ENCODE measurements at places on chromosomes 1 and 21.
A peak's percentile ranks its signal among the peaks of the same experiment; 100 is the strongest.

GRCh38 chr1:93588206-93588605 is 93.4 kb downstream of the BCAR3 start:
- no peak for DNase-seq

GRCh38 chr1:59504276-59504675 is 207.4 kb downstream of the FGGY start:
- no peak for DNase-seq

GRCh38 chr1:244454412-244454811 is 2.7 kb upstream of the ADSS2 start:
- DNase-seq = no peak

DNA sequence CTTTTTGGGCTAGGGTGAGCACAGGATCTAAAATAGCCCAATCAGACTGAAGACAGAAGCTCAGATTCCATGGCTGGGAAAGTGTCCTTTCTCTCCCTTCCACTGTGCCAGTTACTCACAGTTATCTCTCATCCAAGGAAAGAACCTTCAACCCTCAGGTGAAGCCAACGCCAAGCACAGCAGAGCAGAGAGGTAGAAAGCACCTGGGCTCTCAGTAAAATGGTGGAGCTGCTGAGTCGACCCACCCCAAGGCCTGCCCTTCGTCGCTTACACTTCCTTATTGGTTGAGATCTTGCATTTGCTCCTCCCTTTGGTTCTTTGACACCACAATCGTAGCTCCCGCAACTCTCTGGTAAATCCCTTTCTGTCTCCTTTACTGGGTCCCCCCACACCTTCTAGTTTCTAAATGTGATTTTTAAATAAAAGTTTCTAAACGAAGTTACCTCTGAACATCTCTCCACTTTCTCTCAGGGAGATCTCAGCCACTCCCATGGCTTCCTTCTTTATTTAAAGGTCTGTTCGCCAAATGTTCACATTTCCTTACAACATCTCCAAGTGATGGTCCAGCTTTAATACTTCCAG is 27.5 kb upstream of the SLC30A1 start:
- no peak for DNase-seq

- DNase-seq = no peak
Measured at GRCh38 chr1:65265296-65265650, 44.1 kb upstream of the DNAJC6 start.

- DNase-seq = no peak
Measured at GRCh38 chr1:246365708-246366107, 141.4 kb downstream of the SMYD3 start.

DNA sequence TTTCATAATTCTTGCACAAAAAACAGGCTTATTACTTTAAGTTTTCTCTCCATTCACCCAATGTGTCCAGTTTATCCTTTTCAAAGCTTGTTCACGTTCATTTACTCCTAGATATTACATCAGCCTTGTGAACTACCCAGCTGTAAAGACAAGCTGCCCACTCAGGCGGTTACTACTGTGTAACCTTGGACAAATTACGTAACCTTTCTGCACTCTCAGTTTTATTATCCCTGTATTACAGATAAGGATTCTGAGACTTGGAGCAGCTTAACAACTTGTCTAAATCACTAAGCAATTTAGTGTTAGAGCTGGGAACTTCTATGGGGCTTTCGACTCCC is 20.5 kb upstream of the LPAR3 start:
- no peak for DNase-seq

GRCh38 chr1:160206036-160206389 is 829 bp downstream of the PEA15 start:
- peak; percentile 37 for DNase-seq

DNA sequence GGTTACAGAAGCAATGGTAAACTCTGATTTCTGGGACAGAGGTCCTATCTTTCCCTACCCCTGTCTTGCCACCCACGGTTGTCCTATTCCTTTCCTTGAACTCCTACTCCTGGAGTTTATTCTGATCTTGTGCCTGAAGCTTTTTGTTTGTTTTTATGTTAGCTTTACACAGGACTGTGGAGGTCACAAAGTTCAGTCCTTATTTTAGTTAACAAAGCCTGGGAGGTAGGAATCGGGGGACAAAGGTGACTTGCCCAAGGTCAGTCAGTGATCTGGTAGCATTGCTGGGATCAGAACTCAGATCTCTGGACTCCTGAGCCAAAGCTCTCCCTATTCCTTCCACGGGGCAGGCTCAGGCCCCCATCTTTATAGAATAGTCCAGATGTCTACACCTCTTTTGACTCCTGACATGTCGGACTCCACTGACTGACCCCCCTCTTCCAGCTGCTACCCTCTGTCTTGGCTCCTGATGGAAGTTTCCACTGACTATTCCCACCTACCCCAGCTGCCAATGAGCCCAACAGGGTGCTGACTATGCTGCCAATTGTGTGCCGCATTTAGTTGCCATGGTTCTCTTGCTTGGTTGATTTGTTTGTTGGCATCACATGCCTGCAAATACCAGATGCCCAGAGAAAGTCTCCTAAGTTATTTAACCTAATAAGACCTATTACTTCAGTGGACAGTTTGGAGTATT is 9.9 kb downstream of the F5 start:
- no peak for DNase-seq

- DNase-seq = no peak
Measured at GRCh38 chr1:67834246-67834877, 1.1 kb upstream of the GNG12 start.

- DNase-seq = no peak
Measured at GRCh38 chr21:27476696-27477095, 509.8 kb upstream of the ADAMTS5 start.

GRCh38 chr1:15509586-15509985 is 14.4 kb downstream of the CASP9 start:
- no peak for DNase-seq

DNA sequence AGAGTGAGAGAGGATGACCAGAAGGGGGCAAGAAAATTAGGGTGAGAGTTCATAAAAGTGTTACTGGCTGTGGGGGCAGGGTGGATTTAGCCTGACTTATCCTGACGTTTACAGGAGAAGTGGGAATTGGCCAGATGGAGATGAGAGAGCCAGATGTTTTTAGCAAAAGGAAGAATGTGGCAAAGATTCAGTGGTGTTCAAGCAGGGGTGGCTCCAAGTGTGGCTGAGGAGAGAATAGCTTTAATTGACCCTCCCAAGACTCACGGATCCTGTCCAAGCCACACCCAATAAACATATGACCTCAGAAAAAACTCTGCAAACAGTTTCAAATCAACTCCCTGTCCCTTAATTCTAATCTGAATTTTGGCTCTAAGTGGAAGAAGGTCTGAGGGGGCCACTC is 35.2 kb upstream of the EDEM3 start:
- no peak for DNase-seq

DNA sequence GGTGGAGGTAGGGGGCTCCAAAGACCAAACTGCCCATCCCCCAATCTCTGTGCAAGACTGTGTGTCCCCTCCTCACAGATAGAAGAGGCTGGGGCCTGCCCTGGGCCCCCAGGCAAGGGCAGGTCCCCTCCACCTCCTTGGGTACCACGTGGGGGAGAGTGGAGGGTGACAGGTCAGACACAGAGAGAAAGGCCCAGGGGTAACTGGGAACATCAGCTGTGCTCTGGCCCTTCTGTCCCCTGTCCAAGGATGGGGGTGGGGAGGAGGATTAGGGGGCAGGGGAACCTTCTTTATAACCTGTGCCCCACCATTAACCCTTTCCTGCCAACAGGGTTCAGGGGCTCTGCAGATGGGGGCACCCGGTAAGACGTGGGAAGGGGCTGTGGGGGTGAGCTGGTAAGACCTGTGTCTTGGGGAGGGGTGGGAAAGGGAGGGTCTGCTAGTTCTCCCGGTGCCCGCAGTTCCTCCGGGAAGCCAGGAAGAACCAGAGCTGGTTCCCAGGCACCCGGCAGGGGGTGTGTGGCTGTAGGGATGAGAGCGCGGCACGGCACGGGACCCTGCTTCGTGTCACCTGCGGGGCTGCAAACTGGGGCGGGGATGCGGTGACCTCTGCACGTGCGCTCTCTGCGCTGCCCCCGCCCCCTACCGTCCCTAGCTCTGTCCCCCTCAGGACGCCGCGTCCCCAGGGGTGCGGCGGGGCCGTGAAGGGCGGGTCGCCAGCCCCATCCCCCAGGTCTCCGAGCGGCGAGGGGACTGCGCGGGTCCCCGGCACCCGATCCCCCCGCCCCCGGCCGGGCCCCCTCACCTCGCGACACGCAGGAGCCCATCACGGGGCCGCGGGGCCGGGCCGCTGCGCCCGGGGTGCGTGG is 601 bp downstream of the FAM131C start:
- DNase-seq = no peak

GRCh38 chr1:109488201-109488600 is 4.5 kb downstream of the ATXN7L2 start:
- DNase-seq = no peak

DNA sequence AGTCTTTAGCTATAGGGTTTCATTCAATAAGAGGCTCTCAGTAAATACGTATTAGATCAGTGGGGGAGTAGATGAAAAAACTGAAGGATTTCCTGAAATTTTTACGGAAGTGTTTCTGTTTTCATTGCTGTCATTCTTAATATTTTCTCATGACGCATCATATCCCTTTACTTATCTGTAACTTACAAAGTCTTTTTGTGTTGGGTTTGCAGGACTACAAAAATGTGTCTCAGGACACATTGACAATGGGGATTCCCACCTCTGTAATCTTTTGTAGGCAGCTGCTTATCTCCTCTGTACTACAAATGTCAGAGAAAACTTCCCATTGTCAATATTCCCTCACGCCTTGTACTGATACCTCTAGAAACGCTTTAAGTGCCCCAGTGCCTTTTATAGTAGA is 35.5 kb downstream of the CRP start:
- DNase-seq = no peak

DNA sequence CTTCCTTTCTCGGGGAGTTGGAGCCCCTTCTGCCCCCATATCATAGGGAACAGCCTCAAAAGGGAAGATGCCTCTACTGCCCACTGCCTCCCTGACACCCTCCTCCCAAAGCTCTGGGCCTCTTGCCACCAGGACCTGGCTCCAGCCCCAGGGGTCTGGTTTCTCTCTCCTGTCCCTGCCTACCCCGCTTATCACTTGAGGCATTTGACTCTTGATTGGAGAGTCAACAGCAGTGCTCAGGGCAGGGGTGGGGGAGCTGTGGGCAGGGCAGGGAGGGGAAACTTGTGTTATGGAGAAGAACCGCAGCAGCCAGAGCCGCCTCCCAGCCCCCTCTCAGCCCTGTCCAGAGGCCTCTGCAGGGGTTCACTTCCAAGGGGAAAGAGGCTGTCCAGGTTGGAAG is 573 bp downstream of the TRIM63 start:
- DNase-seq = no peak

DNA sequence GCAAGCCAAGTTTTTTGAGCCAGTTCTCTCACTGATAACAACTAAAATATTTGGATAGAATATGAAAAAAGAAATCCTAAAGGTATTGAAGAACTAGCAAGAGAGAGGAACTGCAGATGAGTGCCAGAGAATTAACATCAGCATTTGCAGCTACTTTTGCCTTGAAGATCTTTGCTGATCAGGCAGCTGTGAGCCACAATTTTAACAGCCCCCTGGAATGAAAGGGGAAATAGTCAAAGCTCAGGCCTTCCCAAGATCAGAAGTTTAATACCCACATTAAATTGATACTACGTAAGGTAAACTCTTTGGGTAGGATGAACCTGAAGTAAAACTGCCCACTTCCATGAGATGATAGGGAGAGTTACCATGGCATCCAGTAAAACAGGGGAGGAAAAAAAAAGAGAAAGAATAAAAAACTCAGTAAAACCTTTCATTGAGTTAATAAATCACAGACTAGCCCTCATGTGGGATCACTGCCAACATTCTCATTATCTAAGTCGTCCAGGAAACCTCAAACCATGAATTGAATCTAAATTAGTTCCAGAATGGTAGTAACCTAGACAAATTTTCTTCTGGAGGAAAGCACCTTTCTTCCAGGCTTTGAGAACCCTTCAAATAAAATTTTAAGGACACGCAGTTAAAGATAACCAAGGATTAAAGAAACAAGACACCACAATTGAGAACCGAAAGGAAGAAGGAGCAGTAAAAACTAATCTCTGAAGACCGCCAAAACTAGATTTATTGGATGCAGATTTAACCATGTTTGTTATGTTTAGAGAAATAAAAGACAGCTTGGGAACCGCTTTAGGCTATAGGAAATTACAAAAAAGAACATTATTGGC is 28.3 kb downstream of the SCP2 start:
- no peak for DNase-seq

- DNase-seq = no peak
Measured at GRCh38 chr1:215710036-215710898, 143.2 kb downstream of the KCTD3 start.

GRCh38 chr1:11500881-11501280 is 21.9 kb downstream of the DISP3 start:
- DNase-seq = no peak

DNA sequence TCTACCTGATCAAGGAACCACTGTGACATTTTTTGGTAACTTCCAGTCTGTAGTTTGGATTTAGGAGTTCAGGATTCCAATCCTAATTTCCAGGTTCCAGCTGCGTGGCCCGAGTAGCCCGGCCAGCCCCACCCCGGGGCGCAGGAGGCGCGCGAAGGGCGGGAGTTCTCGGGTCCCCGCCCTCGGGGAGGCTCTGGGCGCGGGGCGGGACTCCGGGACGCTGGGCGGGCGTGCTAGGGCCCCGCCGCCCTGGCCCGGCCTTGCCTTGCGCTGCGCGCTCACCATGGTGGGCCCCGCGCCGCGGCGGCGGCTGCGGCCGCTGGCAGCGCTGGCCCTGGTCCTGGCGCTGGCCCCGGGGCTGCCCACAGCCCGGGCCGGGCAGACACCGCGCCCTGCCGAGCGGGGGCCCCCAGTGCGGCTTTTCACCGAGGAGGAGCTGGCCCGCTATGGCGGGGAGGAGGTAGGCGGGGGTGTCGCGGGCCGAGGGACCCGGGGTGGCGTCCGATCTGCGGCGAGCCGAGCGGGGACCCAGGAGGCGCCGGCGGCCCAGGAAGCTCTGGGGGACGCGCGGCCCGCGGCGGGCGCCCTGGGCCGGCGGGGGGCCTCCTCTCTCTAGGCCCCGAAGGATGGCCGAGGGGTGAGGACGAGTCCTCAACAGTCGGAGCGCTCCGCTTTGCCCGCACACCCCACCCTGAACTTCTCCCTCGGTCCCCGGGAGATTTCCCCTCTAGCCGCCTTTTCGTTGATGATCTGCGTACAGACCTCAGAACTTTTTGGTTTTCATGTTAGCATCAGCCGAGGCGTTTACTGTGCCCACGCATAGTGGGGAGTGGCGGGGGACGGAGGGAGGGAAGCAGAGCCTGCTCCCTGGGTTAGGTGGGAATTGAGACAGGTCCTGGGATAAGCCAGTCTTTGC is at the start of gene NENF:
Gene NENF (plus strand): TSS at position 260 of the 916 bp plus-strand sequence. CDS start 24 bp downstream, at position 284.
- DNase-seq = peak; percentile 73

- no peak for DNase-seq
Measured at GRCh38 chr1:160186729-160187128, 3.6 kb upstream of the CASQ1 start.

DNA sequence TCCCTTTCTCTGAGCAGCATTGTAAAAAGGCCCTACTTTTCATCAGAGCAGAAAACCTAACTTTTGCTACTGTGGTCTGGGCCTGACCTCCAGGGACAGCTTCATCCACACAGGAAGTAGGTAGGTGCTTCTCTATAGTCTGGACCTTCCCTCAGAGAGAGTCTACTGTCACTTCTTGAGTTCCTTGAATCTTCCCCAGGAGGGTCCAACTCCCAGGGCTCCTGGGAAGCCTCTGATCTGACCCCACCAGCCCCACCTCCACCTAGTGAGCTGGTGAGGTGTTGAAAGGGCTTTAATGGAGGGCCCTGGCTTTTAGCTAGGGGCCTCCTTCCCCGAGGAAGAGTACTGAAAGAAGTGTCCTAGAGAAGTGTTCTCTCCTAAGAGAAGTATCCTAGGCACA is 2.7 kb upstream of the VANGL2 start:
- DNase-seq = no peak

Measured in hypothalamus (tissue), 51 donors.